ENCODE measurements at places on chromosomes 3 and 15.

DNA sequence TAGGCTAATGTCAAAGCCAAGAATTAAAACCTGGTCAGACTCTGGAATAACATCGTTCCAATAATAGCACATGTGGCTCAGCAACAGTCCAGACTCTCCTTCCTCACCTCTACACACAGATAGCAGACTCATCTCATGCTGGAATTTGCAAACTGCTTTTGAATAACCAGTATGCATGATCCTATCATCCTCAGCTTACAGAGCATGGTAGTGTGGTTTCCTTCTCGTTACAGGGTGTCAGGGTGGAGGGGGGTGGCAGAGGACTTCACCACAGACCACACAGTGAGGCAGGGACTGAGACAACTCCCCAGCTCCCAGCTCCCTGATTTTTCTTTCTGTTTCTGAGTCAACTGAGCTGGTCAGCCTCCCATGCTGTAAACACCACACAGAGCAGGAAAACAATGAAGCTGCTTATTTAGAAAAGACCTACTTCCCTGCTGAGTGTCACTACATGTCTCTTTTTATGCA is 101.6 kb downstream of the RPL22L1 start:
- DNase-seq, result no peak

- DNase-seq, result no peak
Observed at GRCh38 chr15:35757361-35757760, 211.4 kb upstream of the DPH6 start.

DNA sequence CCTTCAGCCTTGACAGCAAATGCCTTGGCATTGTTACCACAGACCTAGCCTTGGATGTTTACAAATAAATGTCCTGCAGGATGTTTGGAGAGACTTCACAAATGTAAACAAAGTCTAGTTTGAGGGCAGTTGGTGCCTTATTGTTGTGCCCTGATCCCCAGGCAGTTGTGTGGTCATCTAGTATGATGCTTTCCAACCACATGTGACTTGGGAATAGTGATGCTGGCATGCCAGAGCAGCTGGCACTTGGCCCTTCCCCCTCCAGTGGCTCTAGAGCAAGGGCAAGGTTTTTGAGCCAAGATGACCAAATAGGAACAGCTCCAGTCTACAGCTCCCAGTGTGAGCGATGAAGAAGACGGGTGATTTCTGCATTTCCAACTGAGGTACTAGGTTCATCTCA is 258.2 kb downstream of the ADAMTS17 start:
- DNase-seq, result no peak

DNA sequence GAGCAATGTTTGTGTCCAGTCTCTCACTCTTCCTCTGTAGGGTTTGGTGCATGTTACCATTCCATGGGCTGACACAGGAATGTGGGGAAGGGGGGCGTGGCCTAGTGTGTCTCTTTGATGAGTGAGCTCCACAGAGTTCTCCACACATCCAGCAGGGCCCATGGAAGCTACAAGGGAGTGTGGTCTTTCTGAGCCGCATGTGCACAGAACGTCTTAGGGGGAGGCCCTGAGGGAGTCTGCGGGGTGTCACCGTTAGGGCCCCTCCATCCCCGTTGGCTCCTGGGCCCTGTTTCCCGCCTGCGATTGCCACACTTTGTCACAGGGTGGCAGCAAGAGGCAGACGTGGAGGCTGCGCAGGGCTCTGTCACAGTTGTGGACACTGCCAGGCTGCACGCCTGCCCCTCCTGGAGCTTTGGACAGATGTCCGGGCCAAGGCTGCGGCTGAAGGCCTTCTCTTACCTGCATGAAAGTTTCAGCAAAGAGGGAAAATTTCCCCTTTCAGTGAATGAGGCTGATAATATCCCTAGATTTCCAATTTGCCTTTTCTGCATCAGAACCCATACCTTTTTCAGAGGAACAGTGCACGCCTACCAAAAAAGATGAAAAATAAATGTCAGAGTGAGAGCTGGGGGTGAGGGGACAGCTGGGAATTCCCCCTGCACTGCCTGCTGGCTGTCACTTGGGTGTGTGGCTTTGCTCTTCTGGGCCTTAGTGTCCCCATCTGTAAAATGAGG is 24.3 kb downstream of the CACNA2D3 start:
- DNase-seq, result no peak

DNA sequence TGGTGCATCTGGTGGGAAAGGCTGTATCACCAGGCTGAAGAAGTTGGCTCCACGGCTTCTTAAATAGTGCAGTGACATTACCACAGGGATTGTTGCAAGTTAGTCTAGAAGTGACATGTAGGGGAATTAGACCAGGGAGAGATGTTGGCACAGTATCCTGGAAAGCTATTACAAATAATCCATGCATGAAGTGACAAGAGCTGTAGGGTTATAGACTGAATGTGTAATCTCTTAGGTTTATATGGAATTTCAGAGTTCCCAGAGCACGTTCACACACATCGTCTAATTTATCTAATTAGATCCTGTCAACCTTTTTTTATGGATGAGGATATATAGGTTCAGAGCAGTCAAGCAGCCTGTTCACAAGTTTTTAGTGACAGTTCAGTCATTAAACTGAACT is 37.3 kb upstream of the APH1B start:
- DNase-seq, result no peak

DNA sequence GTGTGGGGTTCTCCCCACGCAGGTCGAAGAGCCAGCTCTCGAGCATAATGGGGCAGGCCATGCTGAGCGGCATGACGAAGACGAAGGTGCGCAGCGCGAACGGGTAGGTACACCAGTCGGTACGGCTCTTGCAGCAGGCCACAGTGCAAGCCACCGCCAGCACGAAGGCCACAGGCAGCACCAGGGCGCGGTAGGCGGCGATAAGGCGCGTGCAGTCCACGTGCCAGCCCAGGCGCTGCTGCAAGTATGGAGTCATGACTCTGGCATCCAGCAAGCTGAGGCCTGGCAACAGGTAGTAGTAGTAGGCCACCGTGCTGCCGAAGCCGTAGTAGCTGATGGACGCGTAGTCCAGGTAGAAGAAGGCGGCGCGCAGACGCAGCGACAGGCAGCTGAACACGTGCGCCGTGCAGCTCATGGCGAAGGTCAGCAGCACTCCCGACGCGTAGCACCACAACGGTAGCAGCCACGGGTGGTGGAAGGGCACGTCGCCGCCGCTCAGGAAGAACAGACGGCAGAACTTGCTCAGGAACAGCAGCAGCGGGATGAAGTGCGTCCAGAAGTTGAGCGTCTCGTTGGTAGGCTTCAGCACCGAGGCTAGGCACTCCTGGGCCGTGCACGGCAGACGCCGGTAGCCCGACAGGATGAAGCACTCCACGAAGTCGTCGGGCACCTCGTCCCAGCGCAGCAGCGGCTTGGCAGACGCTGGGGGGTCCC is 797 bp downstream of the PAQR9 start:
- no peak for DNase-seq

GRCh38 chr3:134527037-134527436 is 41.2 kb downstream of the CEP63 start:
- no peak for DNase-seq

- peak; percentile 51 for DNase-seq
Observed at GRCh38 chr3:59212128-59212779, 162.4 kb upstream of the CFAP20DC start.

GRCh38 chr15:50315814-50316630 is 39.0 kb downstream of the GABPB1 start:
- DNase-seq, result peak; percentile 60

DNA sequence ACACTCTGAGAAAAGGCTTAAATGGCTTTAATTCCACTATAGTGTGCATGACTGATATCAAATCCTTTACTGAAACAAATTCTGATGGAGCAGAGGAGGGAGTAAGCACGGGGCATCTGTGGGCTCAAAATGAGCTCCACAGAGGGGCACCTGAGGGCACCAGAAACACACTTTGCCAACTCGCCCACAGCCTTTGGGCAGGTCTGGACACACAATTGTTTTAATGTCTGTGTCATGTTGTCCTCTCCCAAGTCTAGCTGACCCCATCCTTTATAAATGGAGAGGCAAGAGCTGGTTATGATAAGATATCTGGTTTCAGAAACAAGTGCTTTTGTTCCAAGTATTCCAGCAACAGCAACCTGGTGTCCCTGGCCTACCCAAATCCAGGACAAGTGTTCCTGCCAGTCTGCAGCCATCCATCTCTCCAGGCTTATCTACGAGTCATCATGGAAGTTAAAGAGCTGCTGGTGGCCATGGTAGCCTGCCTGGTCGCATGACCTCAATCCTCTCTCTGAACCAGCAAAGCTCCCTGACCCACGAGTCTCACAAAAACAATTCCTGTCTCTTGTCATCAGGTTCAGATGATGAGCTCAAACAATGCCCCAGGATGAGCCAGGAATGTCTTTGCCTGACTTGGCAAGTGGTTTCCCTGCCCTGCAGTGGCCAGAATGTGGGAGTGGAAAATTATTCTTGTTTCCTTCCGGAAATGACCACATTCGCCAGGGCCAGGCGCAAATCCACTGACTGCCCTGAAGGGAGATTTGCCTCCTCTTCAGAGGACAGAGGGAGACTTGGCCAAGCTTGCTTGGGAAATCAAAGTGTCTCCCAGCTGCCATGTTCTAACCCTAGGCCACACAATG is 64.4 kb upstream of the TPM1 start:
- DNase-seq, result no peak

GRCh38 chr15:68312701-68313204 is 35.2 kb downstream of the FEM1B start:
- no peak for DNase-seq

DNA sequence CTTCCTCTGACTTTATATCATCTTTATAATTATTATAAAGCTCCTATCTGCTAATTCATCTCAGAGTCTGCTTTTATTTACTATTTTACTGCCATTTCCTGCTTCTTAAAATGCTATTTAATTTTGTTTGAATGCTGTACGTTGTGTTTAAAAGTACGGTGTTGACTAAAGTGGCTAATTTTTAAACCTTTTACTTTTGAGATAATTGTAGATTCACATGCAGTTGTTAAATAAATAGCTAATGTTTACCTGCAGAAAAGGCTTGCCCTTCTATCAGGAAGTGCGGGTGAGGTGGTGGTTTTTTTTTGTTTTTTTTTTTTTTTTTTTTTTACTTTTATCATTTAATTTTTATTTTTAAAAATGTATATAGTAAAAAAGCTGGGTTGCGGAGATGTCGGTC is 41.3 kb downstream of the XYLB start:
- DNase-seq, result no peak

GRCh38 chr15:64931381-64931780 is 19.7 kb downstream of the ANKDD1A start:
- no peak for DNase-seq

DNA sequence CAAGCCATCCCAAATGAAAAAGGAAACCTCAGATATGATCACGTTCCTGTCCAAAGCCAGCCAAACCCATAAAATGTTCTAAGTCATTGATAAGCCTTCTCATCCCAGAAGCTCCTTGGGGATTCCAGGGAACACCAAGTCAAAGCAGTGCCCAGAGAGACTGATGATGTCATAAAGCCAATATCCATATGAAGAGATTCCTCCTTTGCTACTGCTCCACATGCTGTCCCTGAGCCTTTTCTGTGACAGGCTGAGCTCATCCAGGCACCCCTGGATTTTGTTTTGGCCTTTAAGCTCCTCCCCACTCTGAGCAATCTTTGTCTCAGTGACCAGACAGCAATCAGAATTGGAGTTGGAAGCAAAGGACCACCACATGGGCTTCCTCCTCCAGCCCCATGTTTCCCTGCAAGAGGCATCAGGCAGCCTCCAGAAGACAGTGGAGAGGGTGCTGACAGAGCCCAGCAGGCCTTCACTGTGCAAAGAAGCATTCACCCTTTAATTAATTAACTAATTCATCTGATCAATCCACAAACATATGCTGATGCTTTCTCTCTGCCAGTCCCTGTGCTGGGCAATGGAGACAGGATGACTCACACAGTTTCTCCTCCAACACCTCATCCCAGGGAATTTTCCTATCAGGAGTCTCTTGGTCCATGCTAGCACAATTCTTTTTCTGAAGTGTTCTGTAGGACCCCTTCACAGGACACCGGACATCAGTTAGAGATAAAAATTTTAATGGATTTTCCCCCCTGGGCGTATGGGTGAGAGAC is 25.0 kb downstream of the MEX3B start:
- DNase-seq, result no peak

DNA sequence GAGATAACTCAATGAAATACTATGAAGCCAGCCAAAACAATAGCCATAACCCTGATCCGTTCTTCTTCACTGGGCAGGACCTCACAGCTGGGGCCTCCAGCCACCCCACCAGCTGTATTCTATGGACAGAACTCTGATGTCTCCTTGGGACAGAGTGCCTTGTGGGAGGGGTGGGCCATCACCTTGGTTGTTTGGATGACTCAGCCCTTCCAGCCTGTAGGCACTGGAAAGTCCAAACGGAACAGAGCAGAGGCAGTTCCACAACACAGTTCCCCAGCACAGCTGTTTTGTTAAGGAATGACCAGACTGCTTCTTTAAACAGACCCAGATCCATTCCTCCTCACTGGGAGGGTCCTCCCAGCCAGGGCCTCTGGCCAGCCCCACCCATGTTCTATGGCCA is 31.9 kb upstream of the ZBED2 start:
- no peak for DNase-seq

- DNase-seq, result no peak
Observed at GRCh38 chr3:181723625-181724191, 12.0 kb downstream of the SOX2 start.

- DNase-seq, result peak; percentile 92
Observed at GRCh38 chr15:77013776-77014131, 18.8 kb downstream of the PSTPIP1 start.

DNA sequence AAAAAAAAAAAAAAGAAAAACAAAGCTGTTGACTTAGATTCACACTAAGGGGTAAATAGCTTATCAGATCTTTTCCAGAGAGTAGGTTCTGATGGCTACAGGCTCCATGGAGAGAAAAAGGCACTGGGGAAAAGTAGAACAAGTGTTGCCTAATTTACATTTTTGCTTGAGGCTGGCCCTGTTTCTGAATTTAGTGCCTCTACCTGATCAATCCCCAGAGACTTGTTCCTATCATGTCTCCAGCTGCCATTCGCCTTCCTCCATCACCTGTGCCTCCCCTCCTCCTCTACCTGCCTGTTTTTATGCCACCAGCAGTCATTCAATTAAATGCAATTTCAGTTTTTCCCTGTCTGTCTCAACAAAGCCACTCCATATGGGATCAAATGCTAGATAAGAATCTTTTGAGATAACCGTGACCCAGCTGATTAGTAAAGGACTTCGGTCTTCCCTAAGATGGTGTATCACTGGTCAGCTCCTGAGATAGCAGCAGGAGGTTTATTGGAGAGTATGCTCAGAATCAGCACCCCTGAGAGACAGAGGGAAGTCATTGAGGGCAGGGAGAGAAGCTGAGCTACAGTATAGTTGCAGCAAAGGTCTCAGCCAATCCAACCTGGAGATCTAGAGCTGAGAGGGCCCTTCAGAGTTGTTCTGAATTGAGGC is 88.1 kb upstream of the GADL1 start:
- DNase-seq, result no peak

DNA sequence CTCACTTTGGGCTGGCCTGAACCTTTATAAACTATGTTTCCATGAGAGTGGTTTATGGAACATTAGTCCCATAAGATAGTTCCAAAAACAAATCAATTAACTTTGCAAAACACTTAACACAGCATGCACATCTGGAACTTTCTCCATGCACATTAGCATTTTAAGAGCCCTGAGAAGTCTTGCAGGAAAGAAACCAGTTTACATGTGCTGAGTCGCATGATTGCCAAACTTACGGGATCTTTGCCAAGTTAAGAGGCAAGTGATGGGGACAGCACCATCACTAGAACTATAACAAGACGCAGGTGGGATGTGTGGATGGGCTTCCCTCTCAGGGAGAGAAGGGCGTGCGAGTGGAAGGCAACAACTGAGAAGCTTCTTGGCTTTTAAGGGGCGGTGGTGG is 20.7 kb downstream of the ADAMTS9 start:
- no peak for DNase-seq

Data from CD4-positive, alpha-beta T cell treated with Interleukin-4 for 4 hours (primary cell).